GM23248 (cell line): ENCODE measurements at places on chromosomes 3 and 15. TPM values are rescaled to one million over a fixed set of nuclear protein-coding genes. Genes with fewer than 3 reads are reported as not detected.

The TUSC7 gene
- total RNA-seq = not detected in 2 replicates

The NR2E3 gene
- not detected in 2 replicates for total RNA-seq

The IMPDH2 gene
- total RNA-seq = 192 and 210 TPM in 2 replicates

DNA sequence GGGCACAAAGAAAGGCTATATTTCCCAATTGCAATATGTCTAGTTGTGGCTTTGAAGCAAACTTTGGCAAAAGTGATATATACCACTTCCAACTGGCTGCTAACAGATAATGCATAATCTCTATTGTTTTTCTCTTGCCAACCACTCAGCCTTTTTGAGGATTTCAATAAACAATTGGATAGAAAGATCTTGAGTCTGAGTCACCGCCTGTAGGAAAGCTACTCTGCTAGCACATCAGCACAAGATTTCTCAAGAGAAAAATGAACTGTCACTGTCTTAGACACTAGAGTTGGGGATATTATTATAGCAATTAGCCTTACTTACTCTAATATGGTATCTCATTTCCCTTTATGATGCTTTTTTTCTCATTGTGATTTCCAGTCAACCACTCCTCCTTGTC, 119.7 kb downstream of the SST start:
- no peaks in the 10 kb centered on the region for H3K36me3 ChIP-seq
- no peak overlapping the region for H3K4me3 ChIP-seq
- H3K4me1 ChIP-seq = peaks cover 15% of the 10 kb centered on the region
- peak; percentile 55 for DNase-seq

DNA sequence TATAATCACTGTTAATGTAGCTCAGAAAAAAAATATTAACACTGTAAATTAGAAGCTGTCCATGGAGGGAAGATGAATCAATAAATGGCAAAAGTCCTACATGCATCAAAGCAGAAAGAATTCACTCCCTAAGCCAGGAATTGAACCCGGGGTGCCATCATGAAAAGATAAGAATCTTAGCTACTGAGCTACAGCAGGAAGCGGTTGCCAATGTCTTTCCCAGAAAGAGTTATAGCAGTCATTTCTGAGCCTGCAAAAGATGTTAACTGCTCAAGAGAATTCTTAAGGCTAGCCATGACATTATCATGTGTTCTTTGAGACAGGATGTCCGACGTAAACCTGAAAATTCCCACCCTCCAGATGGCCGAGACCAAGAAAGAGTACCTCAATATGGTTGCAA, 47.4 kb upstream of the MKRN3 start:
- no peak for DNase-seq
- no peaks in the 10 kb centered on the region for H3K36me3 ChIP-seq
- no peaks in the 10 kb centered on the region for H3K27me3 ChIP-seq
- no peaks in the 10 kb centered on the region for H3K4me1 ChIP-seq
- H3K4me3 ChIP-seq = no peak overlapping the region

GRCh38 chr15:35725353-35725752, 179.4 kb upstream of the DPH6 start:
- no peak overlapping the region for H3K27ac ChIP-seq
- H3K27me3 ChIP-seq = no peaks in the 10 kb centered on the region
- no peaks in the 10 kb centered on the region for H3K36me3 ChIP-seq
- DNase-seq = peak; percentile 33

- H3K36me3 ChIP-seq = no peaks in the 10 kb centered on the region
- DNase-seq = peak; percentile 92
- H3K27ac ChIP-seq = peak overlapping the region; percentile 50
- H3K4me3 ChIP-seq = no peak overlapping the region
- H3K4me1 ChIP-seq = peaks cover 50% of the 10 kb centered on the region
Measured at GRCh38 chr15:79640206-79640605, 208.1 kb downstream of the MINAR1 start.

DNA sequence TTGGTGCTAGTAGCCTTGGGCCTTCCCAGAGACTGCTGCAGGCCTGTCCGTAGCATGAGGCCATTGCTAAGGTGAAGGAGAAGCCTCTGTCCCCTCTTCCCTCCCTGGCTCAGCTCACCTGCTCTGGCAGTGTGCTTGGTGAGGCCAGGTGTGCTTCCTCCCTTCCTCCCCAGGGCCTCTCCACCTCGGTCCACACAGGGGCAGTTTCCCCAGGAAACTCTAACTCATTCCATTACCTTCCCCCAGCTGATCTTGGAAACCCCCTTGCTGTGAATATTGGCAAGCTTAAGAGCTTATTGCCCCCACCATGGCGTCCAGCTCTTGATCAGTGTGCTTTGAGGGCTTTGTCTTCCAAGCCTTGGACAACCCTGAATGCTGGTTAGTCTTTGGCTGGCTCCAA, 52.7 kb downstream of the ZNF445 start:
- no peak for DNase-seq
- no peaks in the 10 kb centered on the region for H3K4me1 ChIP-seq
- H3K27me3 ChIP-seq = 0 out of 2 replicates have a peak, but pooled peaks cover 3% of the 10 kb centered on the region
- H3K27ac ChIP-seq = no peak overlapping the region
- no peak overlapping the region for H3K4me3 ChIP-seq
- no peaks in the 10 kb centered on the region for H3K36me3 ChIP-seq

DNA sequence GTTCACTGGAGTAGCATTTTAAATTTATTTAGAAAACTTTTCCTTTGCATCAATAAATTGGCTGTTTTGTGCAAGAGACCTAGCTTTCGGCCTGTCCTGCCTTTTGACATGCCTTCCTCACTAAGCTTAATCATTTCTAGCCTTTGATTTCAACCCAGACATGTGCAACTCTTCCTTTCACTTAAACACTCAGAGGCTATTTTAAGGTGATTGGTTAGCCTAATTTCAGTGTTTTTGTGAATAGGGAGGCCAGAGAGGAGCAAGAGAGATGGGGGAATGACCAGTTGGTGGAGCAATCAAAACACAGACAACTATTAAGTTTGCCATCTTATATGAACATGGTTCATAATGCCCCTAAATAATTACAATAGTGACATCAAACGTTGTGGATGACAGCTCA, 333.4 kb downstream of the SLC9A9 start:
- H3K4me1 ChIP-seq = 0 out of 2 replicates have a peak, but pooled peaks cover 6% of the 10 kb centered on the region
- H3K27ac ChIP-seq = no peak overlapping the region
- H3K4me3 ChIP-seq = no peak overlapping the region
- H3K36me3 ChIP-seq = no peaks in the 10 kb centered on the region
- no peak for DNase-seq

GRCh38 chr3:127026661-127027060, 43.7 kb downstream of the PLXNA1 start:
- no peak overlapping the region for H3K27ac ChIP-seq
- no peak for DNase-seq
- no peaks in the 10 kb centered on the region for H3K27me3 ChIP-seq
- H3K4me1 ChIP-seq = no peaks in the 10 kb centered on the region
